ENCODE measurements at places on chromosomes 3 and 15.

GRCh38 chr3:18883571-18883970 is 264.7 kb upstream of the KCNH8 start:
- DNase-seq: no peak

GRCh38 chr3:10497439-10497838 is 7.9 kb downstream of the ATP2B2 start:
- no peak for DNase-seq

DNA sequence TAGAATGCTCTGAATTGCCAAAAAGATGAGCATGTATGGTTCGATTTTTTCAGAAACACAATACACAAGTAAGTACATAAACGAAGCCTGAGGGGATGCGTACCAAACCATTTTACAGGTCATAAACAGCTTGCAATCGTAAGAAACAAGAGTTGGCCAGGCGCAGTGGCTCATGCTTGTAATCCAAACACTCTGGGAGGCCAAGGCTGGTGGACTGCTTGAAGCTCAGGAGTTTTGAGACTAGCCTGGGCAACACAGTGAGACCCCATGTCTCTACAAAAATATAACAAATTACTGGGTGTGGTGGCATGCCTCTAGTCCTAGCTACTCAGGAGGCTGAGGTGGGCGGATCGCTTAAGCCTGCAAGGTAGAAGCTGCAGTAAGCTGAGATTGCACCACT is 13.4 kb downstream of the TRA2B start:
- no peak for DNase-seq

GRCh38 chr15:63603516-63603915 is 6.3 kb downstream of the FBXL22 start:
- no peak for DNase-seq

GRCh38 chr3:123376451-123377242 is 72.2 kb downstream of the ADCY5 start:
- DNase-seq: no peak

DNA sequence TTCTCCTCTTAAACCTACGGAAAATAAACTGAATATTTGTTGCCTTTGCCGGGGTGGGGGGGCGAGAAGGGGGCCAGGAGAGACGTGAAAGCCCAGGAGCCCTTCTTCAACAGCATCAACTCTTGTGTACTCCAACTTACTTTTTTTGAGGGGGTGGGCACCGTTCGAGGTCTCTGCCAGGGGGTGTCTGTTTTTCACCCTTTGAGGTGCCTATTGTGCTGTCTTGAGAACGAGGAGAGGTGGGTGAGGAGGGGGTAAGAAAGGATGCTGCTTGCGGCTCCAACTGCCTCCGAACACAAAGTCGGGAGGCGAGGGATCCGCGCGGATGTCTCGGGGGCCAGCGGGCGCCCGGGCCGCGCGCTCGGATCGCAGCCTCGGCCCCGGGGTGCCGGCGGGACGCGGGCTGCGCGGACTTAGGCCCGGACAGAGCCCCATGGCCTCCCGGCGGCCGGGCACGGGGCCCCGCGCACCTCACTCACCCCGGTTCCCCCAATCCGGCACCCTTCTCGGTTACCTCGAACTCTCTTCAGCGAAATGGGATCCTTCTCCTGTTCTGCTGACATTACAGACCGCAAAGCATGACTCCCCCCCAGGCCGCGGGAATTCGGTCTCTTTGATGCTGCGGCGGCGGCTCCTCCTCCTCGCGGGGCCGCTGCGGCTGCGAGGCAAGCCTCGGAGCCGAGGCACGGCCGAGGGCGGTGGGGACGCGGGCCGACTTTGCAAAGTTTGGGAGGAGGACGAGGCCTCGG is 650 bp downstream of the PYGO1 start:
- peak; percentile 49 for DNase-seq

DNA sequence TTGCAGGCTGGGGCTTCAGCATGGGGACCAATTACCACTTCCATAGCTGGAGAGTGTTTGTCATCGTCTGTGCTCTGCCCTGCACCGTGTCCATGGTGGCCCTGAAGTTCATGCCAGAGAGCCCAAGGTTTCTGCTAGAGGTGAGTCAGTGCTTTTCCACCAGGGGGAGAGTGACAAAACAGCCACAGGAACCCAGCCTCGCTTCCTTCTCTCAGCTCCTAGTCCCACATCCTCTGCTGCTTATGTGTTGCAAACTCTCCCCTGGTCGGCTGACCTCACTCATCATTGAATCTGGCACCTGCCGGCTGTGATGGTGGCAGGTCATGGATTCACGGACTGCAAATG is 158.3 kb downstream of the SV2B start:
- DNase-seq: no peak

DNA sequence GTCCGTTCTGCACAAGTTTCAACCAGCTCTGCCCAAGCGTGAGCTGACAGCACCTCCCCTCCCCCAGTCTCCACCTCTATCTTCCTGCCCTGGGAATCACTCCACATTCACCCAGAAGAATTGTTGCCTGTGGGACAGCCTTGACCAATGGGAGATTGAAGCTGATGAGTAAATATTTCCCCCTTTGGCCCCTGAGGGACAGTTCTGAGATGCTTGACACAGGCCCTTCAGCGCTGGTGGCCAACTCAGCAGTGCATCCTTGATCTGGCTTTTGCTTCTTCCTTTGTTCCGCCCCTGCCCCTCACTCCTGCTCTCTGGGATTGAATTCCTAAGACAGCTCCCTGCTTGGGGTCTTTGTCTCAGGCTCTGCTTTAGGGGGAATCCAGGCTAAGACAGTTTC is 13.1 kb upstream of the SKIC8 start:
- DNase-seq: no peak

- DNase-seq: peak; percentile 77
These were observed 45.1 kb downstream of the SEMA5B start for GRCh38 chr3:122982216-122983185.

GRCh38 chr15:88049506-88049905 is 207.0 kb downstream of the NTRK3 start:
- DNase-seq: no peak

DNA sequence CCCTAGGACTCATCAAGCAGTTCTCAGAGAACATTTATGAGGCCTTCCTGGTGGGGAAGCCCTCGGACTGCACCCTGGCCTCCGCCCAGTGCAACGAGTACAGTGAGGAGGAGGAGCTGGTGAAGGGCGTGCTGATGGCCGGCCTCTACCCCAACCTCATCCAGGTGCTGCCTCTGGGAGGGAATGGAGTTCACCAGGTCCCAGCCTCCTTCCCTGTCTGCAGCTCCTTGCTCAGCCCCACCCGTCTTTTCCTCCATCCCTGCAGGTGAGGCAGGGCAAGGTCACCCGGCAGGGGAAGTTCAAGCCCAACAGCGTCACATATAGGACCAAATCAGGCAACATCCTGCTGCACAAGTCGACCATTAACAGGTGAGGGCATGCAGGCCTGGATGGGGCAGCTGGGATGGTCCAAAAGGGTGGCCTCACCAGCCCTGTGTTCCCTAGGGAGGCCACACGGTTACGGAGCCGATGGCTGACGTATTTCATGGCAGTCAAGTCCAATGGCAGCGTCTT is 46.3 kb downstream of the DHX30 start:
- no peak for DNase-seq

GRCh38 chr3:155178810-155179436 is 98.8 kb downstream of the MME start:
- no peak for DNase-seq

GRCh38 chr3:181755959-181756358 is 44.2 kb downstream of the SOX2 start:
- no peak for DNase-seq

GRCh38 chr3:188352196-188352927 is 198.4 kb downstream of the LPP start:
- no peak for DNase-seq

DNA sequence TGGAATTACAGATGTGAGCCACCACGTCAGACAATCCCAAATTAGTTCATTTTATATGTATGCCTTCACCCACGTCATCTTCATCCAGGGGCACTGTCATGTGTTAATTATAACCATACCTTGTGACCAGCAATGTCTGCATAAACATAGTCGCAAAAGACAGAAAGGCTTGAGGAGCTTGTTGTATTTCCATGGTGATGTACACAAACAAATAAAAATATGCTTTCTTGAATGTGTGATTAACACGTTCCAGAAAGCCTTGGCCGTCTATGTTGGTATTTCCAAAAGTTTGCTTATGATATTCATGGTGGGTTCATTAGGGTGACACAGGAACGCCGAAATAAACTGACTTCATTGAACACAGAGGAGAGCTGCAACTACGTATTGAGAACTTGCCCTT is 524.7 kb upstream of the ZNF717 start:
- DNase-seq: no peak

- no peak for DNase-seq
These were observed 569.8 kb downstream of the VGLL3 start for GRCh38 chr3:86420990-86421739.

GRCh38 chr15:69712991-69713390 is 260.4 kb downstream of the RPLP1 start:
- no peak for DNase-seq

GRCh38 chr3:123533554-123534159 is 51.2 kb downstream of the HACD2 start:
- DNase-seq: no peak

- DNase-seq: no peak
These were observed 98.3 kb downstream of the MEX3B start for GRCh38 chr15:81947548-81947947.

- DNase-seq: no peak
These were observed 405.9 kb downstream of the NR2F2 start for GRCh38 chr15:96736384-96736783.

DNA sequence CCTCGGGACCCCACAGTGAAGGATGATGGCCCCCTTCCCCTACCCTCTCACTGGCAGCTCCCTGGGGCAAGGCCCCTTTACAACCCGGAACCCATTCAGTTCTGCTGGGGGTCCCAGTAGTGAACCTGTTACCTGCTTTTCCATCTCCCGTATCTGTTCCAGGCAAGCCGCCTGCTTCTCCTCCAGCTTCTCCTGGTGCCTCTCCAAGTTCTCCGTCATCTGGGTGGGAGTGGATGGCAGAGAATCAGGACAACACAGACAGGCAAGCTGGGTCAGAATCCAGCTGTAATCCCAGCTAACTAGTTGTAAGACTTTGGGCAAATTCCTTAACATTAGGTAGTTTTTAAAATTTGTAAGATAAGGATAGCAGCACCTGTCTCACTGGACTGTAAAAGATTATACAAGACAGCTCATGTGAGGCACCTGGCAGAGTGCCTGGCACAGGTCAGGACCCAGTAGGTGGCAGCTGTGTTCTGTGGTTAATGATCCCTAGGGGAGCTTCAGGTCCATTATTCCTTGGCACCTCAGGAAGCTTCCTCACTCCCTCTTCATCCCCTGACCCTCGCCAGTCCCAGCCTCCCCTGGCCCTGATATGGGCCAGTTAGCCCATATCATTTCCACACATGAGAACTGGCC is 6.4 kb upstream of the ANKRD63 start:
- DNase-seq: no peak

- DNase-seq: no peak
These were observed 7.6 kb downstream of the ZMAT3 start for GRCh38 chr3:179063945-179064560.

DNA sequence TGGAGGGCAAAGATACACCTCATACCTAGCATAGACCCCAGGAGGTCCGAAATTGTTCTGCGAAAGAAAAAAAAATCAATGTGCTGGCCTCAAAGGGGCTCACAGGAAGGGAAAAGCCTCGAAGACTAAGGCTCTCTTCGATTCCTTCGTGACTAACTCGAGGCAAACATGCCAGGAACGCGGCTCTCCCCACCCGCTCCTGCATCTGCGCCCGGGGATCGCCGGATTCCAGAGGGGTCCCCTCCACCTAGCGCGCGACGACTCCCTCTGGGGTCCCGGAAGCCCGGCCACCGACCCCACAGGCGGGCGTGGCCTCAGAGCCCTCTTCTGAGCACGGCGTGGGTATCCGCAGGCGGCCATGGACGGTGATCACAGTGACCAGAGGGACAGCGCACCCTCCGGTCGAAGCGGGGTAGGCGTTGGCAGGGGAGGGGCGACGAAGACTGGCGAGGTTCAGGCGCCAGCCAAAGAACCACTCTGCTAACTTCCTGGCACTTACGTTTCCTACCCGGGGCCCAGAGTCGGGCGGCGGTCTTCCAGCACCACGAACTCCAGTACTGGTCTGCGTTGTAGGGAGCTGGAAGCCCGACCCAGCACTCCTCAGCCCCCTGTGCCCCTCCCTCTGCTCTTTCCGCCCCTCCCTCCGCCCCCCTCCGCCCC is 515 bp upstream of the EIF3J start:
- DNase-seq: peak; percentile 90

DNA sequence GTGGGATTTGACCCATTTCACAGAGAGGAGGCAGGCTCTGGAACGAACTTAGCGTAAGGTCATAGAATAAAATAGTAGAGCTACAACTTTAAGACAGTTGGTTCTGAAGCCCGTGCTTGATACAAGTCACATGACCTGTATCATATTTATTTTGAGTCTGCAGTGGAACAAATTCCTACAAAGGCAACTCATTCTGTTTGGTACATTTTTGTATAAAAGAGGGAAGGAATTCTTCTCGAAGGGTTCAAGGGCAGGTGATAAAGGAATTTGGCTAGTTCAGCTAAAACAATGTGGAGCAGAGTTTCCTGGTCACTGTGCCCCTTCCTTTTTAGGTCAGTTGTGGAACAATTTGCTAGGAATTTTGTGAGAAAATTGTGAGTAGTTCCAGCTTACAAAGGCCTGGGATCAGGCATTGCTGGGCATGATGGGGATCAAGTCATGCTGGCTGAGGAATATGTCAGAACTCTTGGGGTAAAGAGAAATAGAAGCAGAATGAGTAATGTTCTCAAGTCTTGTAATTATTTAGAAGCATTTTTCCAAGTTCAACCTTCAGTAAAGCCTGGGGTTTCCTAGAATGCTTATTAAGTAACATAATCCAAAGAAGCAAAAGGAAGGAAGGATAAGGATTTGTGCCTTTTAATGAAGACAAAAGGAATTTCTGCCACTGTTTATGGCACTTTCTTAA is 19.1 kb downstream of the USP3 start:
- DNase-seq: no peak

- no peak for DNase-seq
These were observed 33.3 kb downstream of the RLBP1 start for GRCh38 chr15:89187986-89188514.

DNA sequence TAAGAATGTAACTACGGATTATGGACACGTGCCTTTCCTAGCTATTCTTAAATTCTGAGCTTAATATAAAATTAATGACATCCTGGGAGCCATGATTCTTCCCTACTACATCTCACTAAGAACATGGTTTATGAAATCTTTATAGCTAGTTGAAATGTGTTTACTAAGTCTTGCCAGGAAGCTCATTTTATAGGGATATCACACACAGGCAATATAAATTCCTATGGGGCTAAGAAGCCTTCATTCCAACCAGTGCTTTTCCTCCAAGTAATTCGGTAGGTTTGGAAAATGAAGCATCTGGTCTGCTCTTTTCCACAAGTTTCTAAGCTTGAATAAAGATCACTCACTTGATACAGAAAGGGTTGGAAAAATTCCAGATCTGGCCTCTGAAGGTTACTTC is 802.6 kb downstream of the FHIT start:
- no peak for DNase-seq

DNA sequence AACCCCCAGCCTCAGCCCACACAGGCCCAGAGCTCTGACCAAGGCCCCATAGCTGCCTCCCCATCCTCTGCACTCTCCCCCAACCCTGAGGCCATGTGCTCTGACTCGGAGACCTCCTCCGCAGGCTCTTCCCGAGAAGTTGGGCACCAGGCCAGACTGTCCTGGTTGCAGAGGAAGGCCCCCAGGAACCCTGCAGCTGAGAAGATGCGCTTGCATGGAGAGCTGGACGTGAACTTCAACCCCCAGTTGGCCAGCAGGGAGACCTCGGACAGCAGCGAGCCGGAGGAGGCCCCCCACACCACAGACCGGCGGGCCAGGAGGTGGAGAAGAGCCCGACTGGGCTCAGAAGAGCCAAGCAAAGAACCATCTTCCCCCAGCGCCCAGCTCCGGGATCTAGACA is 119.5 kb upstream of the EIF1B start:
- DNase-seq: no peak

- DNase-seq: no peak
These were observed at the start of gene NEIL1 for GRCh38 chr15:75346796-75347221. TSS of gene NEIL1 (plus strand) at chr15:75347039. CDS start at chr15:75348906, 1,867 bp downstream.
